ENCODE measurements at places on chromosomes 3 and 15.

DNA sequence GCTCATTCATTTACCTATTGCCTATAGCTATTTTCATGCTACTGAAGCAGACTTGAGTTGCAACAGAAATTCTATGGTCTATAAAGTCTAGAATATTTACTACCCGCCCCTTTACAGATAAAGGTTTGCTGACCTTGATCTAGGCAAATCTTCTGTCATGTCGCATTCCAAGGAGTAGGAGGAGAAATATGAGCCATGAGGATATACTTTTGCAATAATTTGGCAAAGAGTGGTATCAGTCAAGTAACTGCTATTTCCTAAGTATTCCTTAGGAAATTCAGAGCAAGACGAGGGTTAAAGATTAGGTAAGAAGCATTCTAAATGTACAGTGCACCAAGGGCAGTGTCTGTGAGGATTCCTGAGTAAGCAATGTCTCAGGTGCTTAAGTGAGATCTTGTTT lies 121.0 kb upstream of the NUDT16 start:
- DNase-seq: no peak

GRCh38 chr15:49900006-49900902 lies 218.8 kb downstream of the ATP8B4 start:
- DNase-seq: no peak

DNA sequence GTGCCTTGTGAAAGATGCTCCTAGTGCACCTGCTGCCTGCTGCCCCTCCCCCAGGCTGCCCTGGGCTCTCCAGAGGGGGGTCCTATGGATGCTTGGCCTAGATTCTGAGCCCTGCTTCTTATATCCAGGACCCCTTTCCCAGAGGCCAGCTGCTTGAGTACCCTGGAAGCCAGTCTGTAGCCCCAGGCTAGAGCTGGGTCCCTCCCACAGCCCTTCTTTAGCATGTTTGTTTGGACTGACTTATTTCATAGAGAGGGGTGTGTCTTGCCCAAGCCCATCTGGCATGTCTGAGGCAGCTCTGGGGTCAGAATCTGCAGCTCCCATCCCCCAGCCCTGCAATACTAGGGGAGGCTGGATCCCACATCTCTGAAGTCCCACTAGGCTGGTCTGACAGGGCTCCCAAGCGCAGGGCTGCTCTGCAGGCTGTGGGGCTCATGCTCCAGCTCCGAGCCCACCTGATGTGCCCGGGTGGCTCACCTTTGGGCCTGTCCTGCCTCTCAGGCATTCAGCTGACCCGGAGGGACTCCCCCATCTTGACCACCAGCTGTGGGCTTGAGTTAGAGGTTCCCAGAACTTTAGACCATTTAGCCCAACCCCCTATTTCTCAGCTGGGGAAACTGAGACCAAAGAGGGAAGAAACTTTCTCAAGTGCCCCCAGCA lies 3.1 kb downstream of the CHRNB4 start:
- no peak for DNase-seq

GRCh38 chr15:63233667-63234423 lies 43.6 kb upstream of the APH1B start:
- no peak for DNase-seq

DNA sequence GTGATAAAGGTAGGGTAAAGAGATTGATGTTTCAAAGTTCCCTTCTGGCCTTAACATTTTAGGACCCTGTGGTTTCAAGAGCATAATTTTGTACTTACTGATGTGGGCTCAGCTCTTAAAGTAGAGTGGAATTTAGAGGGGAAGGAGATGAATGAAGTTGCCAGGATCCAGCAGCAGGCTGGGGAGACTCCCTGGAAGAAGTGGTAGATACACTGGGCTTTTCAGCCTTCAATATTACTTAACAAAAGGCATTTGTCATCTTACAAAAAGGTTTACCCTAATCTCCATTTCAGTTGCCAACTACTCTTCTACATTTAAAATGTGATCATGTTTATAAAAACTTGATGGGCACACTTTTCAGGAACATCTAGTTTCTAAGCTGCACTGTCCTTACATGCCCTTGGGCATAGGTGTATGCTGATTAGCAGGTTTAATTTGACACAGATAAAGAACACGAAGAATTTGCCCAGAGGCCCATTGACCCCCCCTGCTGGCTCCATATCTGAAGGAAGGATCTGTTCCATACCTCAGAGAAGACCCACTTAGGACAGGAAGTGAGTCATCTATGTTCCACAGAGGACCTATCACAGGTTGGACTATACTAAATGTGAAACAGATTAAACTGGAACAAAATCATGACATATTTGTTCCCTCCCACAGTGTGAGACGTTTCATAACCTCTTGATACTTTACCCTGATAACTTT lies 93.0 kb upstream of the LPP start:
- peak; percentile 63 for DNase-seq

- DNase-seq: no peak
Measured at GRCh38 chr3:196023947-196024346, 57.9 kb downstream of the TFRC start.

DNA sequence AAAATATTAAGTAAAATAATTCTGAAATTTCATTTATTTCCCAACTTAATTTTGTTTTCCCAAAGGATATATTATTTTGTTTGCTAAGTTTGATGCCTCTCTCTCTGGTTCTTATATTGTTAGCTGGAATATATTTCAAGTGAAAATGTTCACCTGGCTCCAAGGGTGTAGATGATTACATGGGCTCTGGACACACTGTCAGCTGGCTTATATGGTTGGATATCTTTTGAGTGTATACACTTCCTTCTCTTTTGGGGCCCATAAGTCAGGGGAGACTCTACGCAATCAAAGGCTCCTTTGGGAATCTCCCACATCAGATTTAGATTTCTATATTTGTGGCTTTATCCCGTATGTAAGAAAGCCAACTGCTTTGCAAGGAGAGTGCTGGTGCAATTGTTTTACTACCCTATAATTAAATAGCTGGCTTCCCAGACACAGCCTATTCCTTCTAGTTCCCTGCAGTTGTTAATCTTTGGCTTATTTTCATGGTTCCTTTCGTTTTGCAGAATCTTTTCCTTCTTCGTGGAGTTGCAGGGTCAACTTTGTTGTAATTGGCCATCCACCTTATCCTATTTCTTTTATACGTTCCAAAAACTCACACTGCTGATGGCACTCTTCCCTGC lies 225.7 kb downstream of the DPH6 start:
- DNase-seq: no peak

DNA sequence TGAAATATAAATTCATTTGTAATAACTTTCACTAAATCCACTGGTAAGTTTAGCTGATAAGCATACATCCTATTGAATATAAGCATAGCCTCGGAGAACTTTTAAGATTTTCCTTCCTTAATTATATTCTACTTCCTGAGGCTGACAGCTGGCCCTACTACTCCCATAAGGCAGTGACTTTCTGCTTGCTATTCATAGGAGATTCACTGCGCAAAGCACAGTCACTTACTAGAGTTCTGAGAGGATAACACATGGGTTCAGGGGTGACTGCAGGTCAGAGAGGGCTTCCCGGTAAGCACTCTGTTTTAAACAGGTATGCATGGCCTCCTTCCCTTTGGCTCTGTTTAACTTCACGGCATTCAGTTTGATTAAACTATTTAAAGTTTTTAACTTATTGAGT lies 75.8 kb downstream of the FAIM start:
- DNase-seq: no peak
